ENCODE measurements at places on chromosomes 11 and 22. TPM values are rescaled to one million over a fixed set of nuclear protein-coding genes. Genes with fewer than 3 reads are reported as not detected.

GRCh38 chr11:78846269-78846668 lies 271.6 kb upstream of the NARS2 start:
- no peak for DNase-seq

GRCh38 chr11:6968816-6969215 lies 42.6 kb downstream of the ZNF215 start:
- DNase-seq: no peak

- DNase-seq: no peak
Observed at GRCh38 chr11:73466643-73467042, 90.4 kb downstream of the RELT start.

GRCh38 chr22:22771696-22772377 lies 115.8 kb upstream of the IGLL5 start:
- DNase-seq: peak; percentile 35

DNA sequence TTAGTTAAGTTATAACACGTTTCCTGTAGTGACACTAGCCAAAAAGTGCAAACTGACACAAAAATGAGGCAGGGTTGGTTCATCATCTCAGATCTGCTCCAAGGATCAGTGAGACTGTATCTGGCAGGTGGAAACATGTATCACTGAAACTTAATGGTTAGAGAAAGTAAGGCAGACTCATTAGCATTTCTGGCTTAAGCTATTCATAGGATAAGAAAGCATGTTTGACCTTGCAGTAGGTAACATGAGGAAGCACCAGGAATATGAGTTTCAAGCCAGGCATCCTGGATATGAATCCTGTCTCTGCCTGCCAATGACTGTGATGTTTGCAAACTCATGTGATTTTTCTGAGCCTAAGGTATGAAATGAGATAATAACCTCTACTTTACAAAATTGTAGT lies 732.1 kb downstream of the NELL1 start:
- DNase-seq: no peak

- no peak for DNase-seq
Observed at GRCh38 chr11:132621976-132622580, 910.2 kb downstream of the OPCML start.

DNA sequence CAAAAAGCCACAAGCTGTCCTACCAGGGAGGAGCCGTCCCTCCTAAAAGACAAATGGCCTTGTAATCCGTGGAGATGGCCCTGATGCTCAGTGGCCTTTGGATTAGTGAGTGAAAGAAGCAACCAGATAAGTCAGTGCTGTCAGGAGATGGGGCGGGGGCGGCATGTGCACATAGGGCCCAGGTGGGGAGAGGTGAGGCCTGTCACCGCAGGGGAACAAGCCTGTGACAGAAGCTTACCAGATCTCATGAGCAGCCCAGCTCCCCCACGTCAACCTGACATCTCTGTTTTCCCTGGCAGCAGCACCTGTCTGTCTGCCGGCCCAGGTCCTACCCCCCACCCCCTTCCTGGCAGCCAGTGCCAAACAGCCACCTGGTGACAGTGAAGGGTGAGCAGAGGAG lies 162.6 kb downstream of the BUD13 start:
- peak; percentile 37 for DNase-seq

GRCh38 chr11:95682552-95682951 lies 107.0 kb downstream of the FAM76B start:
- no peak for DNase-seq

DNA sequence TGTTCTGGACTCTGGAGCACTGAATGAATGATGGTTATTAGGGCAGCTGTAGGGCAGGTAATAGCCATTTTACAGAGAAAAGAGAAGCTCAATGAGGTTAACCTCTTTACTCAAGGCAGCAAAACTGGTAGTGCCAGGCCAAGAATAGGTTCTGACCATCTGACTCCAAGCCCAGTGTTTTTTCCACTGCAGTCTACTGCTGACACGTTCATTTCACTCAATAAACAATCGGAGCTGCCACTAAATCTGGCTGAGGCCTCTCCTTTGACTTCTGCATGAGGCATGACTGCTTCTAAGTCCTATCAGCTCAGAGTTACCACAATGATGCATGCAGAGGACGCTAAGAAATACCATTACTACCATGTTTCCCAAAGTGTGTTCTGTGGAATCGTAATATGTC lies 117.6 kb downstream of the ARL14EP start:
- DNase-seq: no peak

GRCh38 chr22:20905415-20906386 lies 11.5 kb upstream of the CRKL start:
- no peak for DNase-seq

DNA sequence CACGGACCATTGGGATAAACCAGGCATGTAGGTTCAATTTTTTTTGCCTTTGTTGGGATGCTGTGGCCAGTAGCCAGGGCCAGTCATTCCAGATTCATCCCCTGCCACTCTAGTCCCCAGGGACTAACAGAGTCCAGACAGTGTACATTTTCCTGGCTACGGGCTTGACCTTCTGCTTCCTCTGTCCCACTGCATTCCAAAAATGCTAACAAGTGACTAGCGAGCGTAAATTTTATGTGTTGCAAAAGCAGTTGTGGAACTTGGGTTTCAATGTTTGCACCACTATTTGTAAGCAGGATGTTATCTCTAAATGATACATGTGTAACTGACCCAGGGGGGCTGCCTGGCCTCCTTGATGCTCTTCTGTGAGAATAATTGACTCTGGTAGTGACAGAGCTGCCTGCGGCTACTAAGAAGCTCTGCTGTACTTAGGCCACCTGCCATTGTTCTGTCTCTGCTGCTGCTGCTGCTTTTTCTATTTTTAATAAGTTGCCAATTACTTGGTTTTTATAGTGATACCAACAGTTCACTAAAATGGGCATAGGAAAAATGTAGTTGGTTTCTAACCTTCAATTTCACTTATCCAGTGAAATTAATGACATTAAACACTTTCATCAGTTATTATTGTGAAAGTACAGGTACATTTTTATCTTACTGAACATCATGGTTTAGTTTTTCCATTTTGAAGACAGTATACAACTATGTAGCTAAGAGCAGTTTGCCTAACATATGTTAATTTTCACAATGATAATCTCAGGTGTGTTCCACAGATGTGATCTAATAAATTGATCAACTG lies 26.8 kb downstream of the TNRC6B start:
- no peak for DNase-seq

DNA sequence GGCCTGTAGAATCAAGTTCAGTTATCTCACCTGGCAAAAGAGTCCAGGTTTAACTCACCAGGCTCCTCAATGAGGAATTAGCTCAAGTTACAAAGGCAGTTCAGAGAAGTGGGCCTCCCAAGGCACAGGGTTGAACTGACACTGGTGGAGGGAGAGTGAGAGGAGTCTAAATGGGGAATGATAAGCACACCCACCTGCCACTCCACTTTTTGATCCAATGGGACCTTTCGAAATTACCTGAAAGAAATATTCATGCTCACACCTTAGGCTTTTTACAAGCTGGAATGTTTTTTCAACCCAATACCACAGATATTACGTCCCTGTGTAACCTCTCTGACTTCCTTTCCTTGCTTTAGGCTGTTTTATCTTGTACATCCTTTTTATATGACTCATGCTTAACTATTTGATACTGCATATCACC lies 642.7 kb upstream of the TENM4 start:
- DNase-seq: no peak

GRCh38 chr22:44848296-44848741 lies 95.9 kb downstream of the ARHGAP8 start:
- no peak for DNase-seq

GRCh38 chr11:127631974-127632373 lies 631.4 kb upstream of the KIRREL3 start:
- no peak for DNase-seq

DNA sequence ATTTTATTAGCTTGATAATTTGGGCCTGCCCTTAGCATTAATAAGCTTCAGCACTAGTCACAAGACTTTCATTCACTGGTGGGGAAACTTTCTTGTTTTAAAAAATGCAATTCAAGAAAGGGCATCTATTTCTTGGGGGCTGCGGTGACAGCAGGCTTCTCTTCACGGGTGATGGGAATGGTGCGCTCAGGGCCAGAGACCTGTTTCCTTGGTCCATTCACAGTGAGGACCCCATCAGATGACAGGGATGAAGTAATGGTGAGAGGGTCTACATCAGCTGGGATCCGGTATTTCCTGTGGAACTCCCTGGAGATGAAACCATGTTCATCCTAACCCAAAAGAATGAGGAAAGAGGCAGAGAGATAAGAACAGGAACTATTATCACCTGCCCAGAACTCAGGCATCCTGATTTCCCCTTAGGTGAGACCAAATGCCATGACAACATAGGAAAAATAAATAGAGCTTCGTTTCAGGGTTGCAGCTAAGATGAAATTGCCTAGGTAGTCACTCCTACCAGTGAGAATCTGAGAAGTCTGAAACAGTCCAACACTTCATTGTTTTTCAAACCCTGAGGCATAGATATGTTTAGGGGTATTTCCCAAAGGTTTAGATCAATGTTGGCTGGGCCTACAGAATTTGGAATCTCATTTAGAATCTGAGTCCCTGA lies 2.8 kb downstream of the CRYAB start:
- no peak for DNase-seq

DNA sequence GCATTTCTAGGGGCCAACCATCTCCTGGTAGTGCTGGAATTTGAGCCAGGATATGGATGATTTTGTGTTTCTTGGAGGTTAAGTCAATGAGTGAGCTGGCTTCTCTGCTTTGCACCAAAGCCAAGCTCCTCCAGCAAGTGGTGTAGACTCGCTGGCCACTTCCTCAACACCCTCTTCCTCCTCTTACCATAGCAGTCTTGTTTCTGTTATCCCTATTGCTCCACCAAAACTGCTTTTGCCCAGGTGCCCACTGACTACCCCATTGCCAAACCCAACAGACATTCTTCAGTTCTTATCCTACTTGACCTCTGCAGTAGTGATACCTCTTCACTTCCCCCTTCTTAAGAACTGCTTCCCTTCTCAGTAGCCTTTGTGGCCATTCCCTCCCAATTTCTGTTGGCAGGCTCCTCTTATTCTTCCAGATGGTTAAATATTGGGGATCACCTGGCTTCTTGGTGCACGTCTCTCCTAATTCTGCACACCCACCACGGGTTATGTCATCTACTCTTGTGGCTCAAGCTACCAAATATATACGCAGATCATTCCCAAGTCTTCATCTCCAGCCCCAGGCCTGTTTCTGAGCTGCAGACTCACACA lies 7.0 kb upstream of the PRG2 start:
- DNase-seq: no peak

DNA sequence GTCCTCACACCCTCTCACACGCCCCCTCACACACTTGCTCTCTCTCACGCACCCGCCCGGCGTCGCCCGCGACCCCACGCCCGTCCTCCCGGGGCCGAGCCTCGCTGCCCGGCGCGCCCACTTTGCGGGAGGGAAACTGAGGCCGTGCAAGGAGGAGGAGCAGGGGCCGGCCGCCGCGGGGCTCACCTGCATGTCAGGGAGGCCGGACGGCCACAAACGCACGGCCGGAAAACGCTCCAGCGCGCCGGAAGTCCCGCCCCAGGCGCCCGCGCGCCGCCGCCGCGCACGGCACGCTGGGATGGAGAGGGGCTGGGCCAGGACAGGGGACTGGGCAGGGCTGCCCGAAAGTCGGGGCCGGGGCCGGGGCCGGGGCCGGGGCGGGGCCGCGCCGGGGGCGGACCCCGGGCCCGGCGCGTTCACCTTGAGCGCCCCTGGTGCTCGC lies at the start of gene CHID1:
TSS of gene CHID1 (minus strand) at position 222 of the 442 bp plus-strand sequence. CDS start 5,994 bp downstream, outside the sequence.
- DNase-seq: peak; percentile 92

- no peak for DNase-seq
Observed at GRCh38 chr11:129388824-129389223, 13.2 kb downstream of the BARX2 start.

DNA sequence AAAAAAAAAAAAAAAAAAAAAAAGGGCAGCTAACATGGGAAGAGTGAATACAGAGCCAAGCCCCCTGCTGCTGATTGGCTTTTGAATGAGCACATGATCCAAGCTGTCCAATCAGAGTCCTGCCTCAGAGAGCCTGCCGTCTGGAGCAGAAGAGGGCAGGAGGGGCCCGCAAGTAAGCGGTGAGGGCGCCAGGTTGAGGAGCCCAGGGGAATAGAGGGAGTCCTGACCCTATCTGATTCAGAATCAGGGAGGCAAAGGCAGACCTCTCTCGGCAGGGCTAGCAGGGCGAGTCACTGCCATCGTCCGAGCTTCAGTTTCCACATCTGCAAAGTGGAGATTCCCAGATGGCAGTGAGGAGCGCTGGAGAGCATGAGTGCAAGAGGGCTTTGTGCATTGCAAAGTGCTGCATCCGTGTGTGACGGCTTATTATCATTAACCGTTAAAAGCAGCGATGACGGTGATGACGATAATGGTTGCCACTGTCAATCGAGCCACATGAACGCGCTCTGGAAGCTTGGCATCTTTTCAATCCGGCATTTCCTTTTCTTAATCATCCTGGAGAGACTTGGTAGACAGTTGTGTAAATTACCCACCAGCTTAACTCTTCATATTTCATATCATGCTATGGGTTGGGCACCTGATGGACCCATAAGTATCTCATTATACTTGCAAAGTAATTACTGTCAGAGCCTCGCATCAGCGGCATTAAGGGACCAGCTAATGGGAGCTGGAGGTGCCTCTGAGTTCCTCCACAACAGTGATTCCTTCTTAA lies 68.6 kb upstream of the ATXN10 start:
- DNase-seq: no peak

GRCh38 chr11:94325681-94326080 lies 21.3 kb downstream of the IZUMO1R start:
- DNase-seq: no peak

GRCh38 chr11:121795174-121795573 lies 320.8 kb downstream of the BLID start:
- no peak for DNase-seq

GRCh38 chr22:42418811-42419242 lies 13.4 kb downstream of the NFAM1 start:
- no peak for DNase-seq

- no peak for DNase-seq
Observed at GRCh38 chr11:66084821-66085475, 14.9 kb downstream of the PACS1 start.

DNA sequence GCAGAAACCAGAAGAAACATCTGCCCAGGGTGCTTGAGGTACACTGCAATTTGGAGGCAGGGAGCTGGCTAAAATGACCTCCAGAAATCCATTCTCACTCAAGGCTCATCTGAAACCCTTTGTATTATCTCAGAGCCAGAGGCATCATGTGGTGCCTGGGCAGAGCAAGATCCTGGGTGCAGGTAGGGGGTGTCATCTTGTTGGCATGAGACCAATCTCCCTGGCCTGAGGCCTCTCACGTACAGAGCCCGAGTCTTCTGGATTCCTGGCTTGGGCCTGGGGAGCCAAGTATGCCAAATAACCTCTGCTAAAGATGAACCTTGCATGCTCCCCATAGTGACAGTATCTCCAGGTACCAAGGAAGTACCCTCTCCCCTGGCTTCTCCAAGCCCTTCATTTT lies 2.4 kb downstream of the LMO1 start:
- DNase-seq: peak; percentile 39

- no peak for DNase-seq
Observed at GRCh38 chr11:75272391-75272790, 31.8 kb downstream of the TPBGL start.

- DNase-seq: no peak
Observed at GRCh38 chr11:59666969-59667368, 1.9 kb downstream of the PATL1 start.

The DEUP1 gene
- not detected for total RNA-seq

The MMP12 gene
- total RNA-seq: not detected

The P2RX3 gene
- total RNA-seq: 0.50 TPM

The DAGLA gene
- 0.35 TPM for total RNA-seq

The PNPLA3 gene
- 72.1 TPM for total RNA-seq

The SMPD1 gene
- total RNA-seq: 62.0 TPM

The OR2D2 gene
- not detected for total RNA-seq

The MS4A3 gene
- total RNA-seq: 0.25 TPM

The MS4A7 gene
- total RNA-seq: 13.7 TPM

The PANX3 gene
- not detected for total RNA-seq

The CEND1 gene
- total RNA-seq: 0.43 TPM

Data from left lobe of liver (tissue), 2 donors.